ENCODE measurements at places on chromosomes 1 and 21. TPM values are rescaled to one million over a fixed set of nuclear protein-coding genes. Genes with fewer than 3 reads are reported as not detected.

Gene ZNF362
- 49.8 TPM for total RNA-seq

DNA sequence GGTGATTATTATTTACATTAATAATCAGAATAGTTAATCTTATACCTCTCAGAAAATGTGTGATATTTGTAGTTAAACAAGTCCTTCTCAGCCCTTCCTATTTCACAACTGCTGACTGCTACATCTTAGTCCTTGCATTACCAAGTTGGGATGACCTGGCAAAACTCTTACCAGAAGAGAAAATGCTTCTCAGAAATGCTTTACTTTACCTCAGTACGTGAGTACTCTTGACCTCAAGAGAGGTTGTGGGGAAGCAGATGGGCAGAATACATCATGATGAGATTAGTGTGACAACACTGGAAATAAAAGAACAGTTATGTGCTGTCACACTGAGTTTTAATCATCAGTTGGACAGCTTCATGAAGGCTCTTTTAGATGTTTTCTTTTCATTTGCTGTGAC is 16.2 kb downstream of the CFAP126 start:
- DNase-seq = no peak

- DNase-seq = no peak
These were observed 77.6 kb downstream of the SPATA46 start for GRCh38 chr1:162299018-162299417.

GRCh38 chr1:212609701-212610574 is 1.4 kb downstream of the ATF3 start:
- no peak for DNase-seq

DNA sequence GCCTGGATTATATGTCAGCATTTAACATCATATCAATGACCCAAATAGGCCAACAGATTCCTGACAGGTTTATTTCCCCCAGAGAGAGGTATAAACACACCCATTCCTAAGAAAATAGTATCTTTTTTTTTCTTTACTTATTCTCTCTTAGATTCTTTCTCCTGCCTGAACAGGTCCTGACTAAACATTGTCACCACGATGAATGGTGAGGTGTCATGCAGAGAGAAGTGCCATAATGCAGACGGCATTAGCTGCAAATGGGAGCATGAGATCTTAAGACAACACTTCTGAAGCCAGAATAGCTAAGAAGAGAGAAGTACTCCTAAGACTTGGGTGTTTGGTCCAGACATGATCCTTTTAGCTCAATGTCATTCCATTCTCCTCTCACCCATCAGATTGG is 131.3 kb downstream of the ZNF648 start:
- DNase-seq = no peak

DNA sequence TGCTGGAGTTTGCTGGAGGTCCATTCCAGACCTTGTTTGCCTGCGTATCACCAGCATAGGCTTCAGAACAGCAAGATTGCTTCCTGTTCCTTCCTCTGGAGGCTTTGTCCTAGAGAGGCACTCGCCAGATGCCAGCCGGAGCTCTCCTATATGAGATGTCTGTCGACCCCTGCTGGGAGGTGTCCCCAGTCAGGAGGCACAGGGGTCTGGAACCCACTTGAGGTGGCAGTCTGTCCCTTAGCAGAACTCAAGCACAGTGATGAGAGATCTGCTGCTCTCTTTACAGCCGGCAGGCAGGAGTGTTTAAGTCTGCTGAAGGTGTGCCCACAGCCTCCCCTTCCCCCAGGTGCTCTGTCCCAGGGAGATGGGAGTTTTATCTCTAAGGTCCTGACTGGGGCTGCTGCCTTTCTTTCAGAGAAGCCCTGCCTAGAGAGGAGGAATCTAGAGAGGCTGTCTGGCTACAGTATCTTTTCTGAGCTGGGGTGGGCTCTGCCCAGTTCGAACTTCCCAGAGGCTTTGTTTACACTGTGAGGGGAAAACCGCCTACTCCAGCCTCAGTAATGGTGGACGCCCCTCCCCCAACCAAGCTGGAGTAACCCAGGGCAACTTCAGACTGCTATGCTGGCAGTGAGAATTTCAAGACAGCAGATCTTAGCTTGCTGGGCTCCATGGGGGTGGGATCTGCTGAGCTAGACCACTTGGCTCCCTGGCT is 205.0 kb downstream of the GPR52 start:
- DNase-seq = peak; percentile 22

DNA sequence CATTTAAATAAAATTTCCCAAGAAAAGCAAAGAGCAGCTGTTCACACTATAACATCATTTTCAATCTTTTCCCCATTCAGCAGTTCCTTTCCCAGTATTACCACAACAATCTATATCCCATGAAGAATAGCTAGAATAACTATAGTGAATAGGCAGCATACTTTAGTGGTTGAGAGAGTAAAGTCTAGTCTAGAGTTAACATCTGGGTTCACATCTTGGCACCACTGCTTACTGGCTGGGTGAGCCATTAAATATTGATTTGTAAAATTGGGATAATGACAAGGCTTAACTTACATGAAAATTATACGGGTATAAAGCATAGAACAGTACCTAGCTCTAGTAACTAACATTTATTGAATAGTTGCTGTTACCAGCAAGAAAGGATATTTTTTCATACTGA is 14.4 kb downstream of the S100PBP start:
- DNase-seq = no peak

DNA sequence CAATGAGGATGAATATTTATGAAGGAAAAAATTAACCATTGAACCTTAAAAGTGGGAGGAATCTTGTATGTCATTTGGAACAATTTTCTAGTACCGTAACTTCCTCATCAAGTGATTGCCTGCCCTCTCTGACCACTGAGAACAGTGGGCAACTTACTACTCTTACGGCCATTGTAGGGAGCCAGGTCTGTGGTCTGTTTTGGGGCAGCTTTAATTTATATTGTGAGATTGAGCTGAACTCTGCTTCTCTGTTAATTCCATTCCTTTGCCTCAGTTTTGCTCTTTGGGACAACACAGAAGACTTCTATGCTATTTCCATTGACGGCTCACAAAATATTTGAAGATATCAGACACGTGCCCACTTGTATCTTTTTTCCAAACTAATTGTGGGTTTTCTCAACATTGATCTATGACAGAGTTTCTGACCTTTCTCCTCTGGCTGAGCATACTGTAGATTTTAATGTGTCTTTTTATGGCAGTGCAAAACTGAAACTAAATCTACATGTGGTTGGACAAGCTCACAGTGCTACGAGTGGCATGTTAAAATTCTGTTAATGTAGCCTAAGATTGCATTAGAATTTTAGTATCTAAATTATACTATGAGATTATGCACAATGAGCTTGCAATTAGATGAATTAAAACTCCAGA is 27.8 kb upstream of the ZNF281 start:
- no peak for DNase-seq

DNA sequence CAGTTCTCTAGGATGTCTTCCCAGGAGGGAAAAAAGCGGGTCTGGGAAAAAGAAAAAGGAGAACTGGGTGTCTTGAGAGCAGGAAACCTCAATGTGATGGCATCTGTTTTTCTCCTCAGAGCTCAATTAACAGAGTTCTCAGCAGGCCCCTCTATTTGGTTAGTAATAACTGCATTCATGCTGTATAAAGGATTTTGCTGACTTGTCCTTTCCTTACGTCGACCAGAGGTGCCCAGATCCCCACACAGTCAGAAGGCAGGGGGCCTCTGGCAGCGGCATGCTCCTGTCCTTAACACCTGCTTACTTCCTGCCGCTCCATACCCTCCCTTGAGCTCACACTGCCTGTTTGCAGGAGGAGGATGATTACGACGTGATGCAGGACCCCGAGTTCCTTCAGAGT is 12.3 kb downstream of the PSMD4 start:
- DNase-seq = no peak

DNA sequence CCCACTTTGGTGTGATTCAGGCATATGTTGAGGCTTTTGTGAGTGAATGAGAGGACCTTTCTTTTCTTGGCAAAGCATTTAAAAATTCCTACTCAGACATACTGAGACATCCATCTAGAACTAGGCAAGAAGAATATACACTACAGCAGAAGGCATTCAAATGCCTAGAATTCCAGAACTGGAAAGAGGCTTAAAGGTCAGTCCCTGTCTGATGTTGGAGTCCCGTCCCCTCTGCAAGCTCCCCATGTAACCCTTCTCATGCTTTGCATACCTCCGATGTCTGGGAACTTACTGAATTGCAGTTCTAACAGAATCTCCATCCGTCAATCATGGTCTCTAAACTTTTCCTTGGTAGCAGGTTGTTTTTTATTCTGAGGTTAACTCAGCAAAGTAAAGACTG is 152.9 kb downstream of the ATP6V1G3 start:
- no peak for DNase-seq

Data from stomach (tissue), 19 donors.